ENCODE measurements at places on chromosomes 11 and 22.

DNA sequence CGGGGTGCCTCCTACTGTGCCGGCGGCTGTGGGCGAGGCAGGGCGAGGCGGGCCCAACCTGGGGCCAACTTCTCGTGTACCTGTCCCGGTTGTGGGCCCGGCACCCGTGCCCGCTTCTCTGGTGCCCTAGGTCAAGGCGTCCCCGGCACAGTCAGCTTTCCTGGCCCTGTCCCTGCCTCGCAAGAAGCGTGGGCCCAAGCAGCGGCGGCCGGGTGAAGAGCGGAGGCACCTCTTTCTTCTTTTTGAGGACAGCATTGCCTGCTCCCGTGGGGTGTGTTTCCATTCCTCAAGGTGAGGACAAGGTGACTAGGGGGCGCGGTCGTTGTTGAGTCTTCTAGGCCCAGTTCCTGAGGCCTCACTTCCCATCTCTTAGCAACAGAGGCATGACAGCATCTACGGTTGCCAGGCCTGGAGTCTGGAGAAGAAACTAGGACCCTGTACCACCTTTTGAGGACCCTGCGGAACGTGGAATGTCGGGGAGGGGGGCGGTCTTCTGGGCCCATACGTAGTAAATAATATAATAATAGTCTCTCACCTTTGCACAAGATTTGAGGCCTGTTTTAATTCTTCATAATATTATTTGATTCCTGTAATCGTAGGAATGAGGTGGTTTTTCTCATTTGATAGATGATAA lies 418 bp downstream of the ACO2 start:
- DNase-seq = peak; percentile 86

- no peak for DNase-seq
Observed at GRCh38 chr11:2752923-2753322, 53.1 kb upstream of the KCNQ1OT1 start.

DNA sequence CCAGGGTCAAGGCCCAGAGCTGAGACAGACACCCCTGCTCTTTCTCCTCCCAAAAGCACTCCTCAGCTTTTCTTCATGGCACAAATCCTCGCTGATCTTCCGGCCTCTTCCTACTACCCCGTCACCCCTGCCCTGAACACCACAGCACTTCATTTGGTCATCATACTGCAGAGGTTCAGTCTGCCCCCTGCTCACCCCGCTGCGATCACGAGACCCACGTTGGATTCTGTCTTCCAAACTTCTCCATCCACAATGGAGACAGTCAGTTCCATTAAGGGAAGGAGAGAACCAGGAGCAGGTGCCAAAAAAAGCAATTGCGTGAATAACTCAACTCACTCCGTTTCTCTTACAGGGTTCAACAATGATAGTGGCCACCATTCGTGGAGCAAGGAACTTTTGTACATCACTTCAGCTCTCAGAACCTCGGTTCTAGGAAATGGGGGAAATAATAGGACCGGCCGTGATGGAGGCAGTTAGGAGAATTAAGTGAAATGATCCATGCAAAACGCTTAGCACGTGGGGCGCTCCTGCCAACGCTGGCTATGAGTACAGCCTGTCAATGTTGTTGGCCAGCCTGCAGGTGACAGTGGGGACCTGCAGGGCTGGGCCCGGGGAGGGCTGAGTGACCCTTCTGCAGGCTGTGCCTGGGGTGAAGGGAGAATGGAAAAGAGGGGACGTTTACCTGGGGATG lies 45.9 kb downstream of the MN1 start:
- no peak for DNase-seq

GRCh38 chr11:26960281-26960680 lies 33.6 kb upstream of the FIBIN start:
- no peak for DNase-seq

- DNase-seq = no peak
Observed at GRCh38 chr11:1048375-1049070, 12.0 kb upstream of the MUC6 start.

DNA sequence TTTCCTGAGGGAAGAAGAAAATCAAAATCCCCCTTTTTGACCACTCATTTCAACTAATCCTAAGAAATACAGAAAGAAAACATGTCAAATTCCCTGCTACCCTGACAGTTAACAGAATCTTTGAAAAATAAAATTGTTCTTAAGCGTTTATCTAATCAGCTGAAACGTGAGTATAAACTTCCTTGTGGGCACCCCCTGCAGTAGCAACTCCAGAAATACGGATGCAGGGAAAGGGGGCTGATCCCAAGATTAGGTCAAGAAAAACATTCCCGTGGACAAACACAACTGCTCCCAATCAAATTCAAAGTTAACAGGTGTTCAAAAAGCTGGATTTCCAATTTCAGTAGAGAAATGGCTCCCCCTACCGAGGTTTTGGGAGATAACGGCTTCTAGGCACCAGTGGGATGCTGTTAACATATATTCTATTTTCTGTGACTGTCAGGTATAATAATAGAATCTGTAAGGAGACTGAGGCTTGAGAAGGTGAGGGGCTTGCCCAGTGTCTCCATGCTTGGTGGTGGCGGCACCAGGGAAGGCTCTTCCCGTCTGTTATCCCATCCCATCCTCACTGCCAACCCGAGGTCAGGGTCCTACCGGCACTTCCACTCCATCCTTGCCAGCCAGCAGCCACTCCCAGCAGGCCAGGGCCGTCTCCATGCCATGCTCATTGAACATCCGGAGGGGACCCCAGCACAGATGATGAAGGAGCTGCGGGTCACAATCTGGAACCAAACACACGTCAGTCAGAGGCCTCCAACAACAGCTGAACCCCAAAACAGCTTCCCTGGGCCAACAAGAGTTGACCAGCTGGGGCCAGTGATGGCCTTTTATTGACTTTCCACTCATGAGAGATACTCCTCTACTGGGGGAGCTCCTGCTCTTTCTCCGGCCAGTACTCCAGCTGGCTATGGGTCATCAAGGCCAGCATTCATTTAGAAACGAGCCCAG lies 32.0 kb upstream of the SERPIND1 start:
- DNase-seq = no peak

GRCh38 chr11:15248749-15249148 lies 134.0 kb downstream of the INSC start:
- DNase-seq = no peak

DNA sequence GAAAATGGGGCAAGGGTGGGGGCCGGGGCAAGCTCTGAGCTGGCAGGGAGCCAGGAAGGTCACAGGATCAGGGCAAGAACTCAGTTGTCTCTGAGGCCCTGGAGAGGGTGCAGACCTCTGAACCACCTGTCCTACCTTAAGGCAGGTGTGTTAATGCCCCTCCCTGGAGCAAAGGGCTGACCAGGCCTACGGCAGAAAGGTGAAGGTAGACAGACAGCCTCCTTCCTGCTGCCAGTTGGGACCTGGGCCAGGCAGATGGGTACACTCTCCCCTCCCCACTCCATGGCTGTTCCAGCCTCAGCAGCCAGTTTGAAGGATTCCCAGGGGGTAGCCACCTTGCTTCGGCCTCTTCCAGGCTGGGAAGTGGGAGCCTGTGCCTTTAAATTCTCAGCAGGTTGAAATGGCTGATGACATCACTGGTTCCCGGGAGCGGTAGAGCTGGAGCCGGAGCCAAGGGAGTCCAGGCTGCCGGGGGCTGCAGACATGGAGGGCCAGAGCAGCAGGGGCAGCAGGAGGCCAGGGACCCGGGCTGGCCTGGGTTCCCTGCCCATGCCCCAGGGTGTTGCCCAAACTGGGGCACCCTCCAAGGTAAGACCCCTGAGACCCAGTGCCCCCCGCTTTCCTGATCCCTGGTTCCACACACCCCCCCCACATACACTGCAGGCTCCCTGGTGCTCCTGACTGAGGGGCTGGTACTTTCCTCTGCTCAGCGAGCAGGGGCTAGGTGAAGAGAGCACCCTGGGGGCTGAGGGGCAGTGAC lies at the start of gene INPP5J:
TSS of gene INPP5J (plus strand) at position 435 of the 760 bp plus-strand sequence. CDS start at position 484, 49 bp downstream.
- DNase-seq = peak; percentile 83

DNA sequence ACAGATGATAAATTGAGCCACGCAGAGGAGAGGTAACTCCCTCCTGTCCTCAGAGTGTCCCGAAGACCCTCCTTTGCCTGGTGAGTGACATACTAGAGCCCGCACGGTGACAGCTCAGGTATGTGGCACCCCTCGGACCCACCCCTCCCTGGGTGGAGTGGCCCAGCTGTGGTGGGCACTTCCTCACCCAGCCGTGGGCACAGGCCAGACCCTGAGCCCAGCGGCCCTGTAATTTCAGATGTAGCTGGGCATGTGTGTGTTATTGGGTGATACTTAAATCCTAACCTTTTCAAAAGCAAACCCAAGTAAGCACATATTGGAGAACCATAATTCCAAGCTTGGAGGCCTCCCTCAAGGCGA lies 93.2 kb downstream of the WNT7B start:
- DNase-seq = no peak

- DNase-seq = no peak
Observed at GRCh38 chr22:43531651-43532050, 119.8 kb downstream of the MPPED1 start.

GRCh38 chr11:44400431-44400830 lies 90.5 kb upstream of the ALX4 start:
- DNase-seq = no peak

- DNase-seq = no peak
Observed at GRCh38 chr11:11370255-11370961, 17.4 kb upstream of the CSNK2A3 start.

- no peak for DNase-seq
Observed at GRCh38 chr11:70087446-70088167, 9.5 kb downstream of the ANO1 start.

GRCh38 chr22:20216863-20217499 lies 51.1 kb downstream of the RTN4R start:
- no peak for DNase-seq

- no peak for DNase-seq
Observed at GRCh38 chr11:69040051-69040450, 8.7 kb upstream of the TPCN2 start.

- no peak for DNase-seq
Observed at GRCh38 chr11:21603886-21604285, 589.0 kb upstream of the ANO5 start.

DNA sequence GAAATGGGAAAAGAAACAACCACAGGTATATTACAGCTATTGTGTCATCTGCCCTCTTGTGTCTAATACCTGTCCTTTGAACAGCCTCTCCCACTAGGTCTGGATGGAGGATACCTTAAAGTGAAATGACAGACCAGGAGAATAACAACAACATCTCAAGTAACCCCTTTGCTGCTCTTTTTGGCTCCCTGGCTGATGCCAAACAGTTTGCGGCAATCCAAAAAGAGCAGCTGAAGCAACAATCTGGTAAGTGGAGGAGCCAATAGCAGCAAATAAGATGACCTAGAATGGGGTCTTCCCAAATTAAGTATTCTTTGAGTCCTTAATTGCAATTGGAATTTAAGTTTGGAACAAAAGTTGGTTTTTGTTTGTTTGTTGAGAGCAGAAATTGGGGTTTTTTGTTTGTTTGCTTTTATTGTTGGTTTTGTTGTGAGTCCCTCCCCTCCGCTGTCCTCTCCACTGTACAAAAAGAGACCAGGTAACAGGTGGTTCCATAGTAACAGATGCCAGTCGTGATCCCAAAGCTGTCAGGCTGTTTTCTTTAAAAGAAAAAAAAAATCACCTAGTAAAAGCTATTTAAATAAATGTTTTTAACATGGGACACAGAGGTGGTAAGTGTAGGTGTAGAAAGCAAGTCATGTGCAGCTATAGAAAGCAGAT lies 5.7 kb downstream of the UBE4A start:
- DNase-seq = no peak

GRCh38 chr22:19239464-19239863 lies 52.1 kb downstream of the CLTCL1 start:
- DNase-seq = no peak

- DNase-seq = no peak
Observed at GRCh38 chr22:37187552-37187890, 526 bp downstream of the C1QTNF6 start.

GRCh38 chr11:3964056-3964455 lies 108.6 kb downstream of the STIM1 start:
- DNase-seq = no peak

- no peak for DNase-seq
Observed at GRCh38 chr11:131966667-131967066, 596.3 kb downstream of the NTM start.

DNA sequence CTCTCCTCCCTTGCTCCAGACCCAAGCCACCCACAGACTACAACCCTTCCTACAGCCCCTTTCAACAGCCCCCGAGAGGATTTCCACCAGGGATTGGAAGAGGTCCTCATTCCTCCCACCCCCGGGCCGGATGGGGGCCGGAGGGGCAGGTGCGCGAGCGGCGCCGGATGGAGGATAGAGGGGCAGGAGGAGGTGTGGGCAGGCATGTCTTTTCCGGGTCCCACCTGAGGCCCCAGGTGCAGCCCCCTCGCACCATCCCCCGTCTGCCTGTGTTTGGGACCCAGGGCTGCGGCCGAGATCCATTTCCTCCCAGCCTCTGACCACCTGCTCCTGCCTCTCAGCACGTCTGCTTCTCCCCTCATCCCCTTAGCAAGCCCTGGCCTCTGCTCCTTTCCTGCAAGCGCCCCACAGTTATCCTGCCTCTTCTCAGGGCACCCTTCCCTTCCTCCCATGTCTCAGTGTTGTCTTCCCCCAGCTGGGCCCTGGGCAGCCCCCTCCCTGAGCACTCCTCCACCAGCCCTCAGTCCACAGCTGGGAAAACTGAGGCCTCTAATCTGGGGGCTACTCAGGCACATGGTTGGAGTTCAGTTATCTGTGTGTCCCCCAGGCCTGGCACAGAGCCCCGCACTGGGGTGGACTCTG lies 19.3 kb upstream of the CBX7 start:
- no peak for DNase-seq

DNA sequence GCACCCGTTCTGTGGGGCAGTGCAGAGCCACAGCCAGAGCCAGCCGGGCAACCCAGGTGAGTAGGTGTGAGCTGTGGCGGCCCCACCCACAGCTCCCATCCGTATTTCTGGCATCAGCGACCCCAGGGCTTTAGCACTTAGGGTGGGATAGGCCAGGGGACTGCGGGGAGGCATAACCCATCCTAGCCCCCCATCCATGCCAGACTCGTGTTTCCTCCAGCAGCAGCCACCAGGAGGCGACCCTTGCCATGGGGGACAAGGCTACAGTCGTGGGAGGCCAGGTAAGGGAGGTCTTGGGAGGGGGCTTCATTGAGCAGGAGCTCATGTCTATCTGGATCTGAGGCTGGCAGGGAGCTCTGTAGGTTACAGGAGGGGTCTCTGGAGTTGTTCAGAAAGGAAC lies 873 bp downstream of the OTOG start:
- no peak for DNase-seq

DNA sequence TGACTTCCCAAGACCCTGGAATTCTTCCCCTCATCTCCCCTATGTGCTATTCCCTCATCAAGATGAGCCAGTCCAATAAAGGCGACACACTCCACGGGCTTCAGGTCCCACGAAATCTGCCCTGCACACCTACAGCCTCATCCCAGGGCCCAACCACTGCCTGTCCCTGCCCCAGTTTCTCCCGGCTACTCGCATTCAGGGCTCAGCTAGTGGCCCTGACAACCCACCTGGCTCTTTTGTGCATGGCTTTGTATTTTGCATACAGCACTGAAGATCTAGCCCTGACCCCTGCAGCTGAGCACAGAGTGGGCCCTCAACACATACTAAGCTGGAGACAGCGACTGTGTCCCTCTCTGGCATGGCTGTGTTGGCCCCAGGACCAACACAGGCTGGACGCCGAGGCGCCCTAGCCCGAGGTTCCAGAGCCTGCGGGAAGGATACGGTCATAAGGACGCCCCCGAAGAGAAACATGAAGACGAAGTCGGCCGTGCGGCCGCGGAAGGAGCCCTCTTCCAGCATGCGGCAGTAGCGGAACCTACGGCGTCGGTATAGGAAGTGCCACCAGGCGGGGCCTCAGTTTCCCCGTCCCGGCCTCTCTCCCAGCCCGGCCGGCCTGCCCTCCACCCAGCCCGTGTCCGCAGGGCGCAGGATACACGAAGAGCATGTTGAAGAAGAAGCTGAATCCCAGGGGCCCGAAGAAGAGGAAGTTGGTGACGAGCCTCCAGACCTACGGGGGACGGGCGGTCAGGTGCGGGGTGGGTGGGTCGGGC lies 710 bp downstream of the DERL3 start:
- no peak for DNase-seq

- DNase-seq = no peak
Observed at GRCh38 chr11:74870485-74870884, 78.4 kb downstream of the XRRA1 start.

Measured in mucosa of descending colon (tissue), 3 donors.